ENCODE measurements at places on chromosomes 4 and X. TPM values are rescaled to one million over a fixed set of nuclear protein-coding genes. Genes with fewer than 3 reads are reported as not detected.

GRCh38 chr4:153476829-153477574 lies 10.8 kb downstream of the TMEM131L start:
- no peak for DNase-seq

DNA sequence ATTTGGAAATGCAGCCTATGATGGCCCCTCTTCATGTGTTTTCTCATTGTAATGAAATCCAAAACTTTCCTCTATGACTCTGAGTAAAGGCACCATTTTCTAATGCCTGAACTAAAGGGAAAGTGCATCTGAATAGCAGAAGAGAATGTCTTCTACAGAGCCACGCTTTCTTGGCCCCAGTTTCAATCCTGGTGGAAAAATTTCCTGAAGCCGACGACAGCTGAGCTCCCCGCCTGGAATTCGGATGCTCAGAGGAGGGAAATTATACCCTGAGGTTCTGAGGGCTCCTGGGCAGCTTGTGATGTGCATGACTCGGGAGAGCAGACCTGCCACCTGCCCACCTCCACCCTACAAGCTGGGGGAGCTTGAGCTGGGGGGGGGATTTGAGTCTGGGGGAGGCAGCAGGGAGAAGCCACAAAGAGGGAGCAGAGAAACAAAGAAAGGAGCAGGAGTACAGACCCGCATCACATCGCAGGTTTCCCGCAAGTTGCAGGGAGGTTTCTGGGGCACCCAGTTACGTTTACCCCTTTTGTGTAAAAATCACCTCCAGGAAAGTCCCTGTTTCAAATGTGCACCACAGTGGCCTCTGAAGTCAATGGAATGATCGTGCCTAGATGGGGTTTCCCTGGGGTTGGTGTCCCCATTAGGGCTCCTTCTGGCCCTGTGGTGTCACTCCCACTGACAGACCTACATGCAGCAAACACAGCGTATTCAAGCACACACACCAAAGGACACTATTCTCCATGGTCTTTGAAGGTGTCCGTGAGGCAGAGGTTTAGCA lies 145.6 kb upstream of the RBPJ start:
- DNase-seq: peak; percentile 30

DNA sequence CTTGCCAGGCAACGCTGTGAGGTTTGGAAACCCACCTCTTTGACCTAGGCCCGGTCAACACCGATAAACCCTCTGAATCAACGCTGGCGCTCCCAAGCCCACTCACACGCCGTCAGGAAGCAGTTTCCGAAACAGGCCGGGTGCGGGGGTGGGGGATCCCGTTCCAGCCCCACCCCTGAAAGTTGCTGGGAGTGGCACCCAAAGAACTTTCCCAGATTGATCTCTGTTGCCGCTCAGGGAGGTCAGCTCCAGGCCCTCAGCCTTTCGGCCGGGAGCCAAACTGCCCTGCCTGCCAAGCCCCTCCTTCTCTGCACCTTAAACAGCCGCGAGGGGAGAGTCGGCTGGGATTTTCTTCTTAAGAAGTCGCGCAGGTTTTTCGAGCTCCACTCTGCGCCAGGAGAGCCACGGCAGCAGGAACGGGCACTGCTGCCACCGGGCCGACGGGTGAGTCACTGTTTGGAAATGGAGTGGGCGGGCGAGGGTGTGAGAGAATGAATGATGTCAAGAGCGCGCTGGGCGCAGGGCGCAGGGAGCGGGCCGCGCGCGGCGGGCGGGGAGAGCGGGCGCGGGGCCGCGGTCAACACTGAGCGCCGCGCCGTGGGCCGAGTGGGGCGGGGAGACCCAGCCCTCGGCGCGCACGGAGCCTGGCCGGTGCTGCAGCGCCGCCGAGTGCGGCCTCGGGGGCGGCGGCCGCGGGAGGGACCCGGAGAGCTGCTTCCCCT lies at the start of gene SGMS2:
Gene SGMS2, plus strand, starts transcription at position 583 of the 722 bp plus-strand sequence. CDS start 70,622 bp downstream, outside the sequence.
- DNase-seq: no peak

GRCh38 chr4:121822796-121823504 lies 733 bp downstream of the CCNA2 start:
- peak; percentile 18 for DNase-seq

DNA sequence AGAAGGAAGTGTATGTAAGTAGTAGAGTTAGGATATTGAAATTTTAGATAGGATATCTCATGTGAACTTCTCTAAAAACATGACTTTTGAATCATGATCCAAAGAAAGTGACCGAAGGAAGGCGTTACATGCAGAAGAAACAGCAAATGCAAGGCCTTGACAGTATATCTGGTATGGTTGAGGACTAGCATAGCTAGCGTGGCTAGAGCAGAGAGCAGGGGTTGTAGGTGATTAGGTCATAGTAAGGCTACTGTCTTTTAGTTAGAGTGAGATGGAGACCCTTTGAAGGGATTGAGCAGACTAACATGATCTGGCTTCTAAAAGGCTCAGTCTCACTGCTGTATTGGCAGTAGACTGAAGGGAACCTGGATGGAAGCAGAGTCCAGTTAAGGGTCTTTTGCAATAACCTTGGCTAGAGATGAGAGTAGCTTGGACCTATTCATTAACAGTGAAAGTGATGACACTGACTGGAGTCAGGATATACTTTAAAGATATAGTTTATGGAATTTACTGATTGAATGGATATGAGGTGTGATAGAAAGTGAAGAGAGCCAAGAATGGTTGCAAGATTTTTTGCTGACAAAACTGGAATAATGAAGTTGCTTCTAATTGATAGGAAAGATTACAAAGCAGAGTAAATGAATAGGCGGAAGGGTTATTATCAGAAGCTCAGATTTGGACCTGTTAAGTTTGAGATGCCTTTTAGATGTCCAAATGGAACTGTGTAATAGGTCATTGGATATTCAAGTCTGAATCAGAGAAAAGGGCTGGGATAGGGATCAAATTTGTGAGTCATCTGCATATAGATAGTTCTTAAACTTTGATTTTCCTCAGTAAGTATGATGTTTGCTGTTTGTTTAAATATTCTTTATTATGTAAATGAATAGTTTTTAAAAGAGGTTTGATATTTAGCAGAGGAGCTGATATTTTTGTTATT lies 59.8 kb downstream of the MRPL1 start:
- DNase-seq: no peak

The ARR3 gene
- not detected for total RNA-seq

The EDA gene
- total RNA-seq: 13.6 TPM

GRCh38 chr4:35695421-35695820 lies 548.9 kb downstream of the ARAP2 start:
- DNase-seq: no peak

- no peak for DNase-seq
Measured at GRCh38 chrX:148929686-148930085, 429.3 kb downstream of the AFF2 start.

The PSAPL1 gene
- total RNA-seq: not detected

DNA sequence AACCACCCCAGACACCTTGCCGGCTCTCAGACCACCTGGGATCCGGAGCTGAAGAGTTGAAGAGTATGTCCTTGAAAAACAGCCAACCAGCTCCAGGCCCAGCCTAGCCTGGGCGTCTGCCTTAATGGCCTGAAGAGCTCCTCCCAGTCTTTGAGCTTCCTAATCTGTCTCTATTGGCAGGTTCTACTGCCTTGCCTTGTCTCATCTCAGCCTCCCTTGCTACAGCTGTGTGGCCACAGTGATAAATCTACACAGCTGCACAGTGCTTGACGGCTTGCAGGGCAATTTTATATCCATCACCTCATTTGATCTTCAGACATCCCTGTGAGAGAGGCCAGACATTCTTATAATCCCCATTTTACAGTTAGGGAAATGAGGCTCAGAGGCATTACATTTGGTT lies 19.9 kb downstream of the AWAT2 start:
- no peak for DNase-seq

GRCh38 chr4:74930162-74930561 lies 2.8 kb upstream of the PARM1 start:
- no peak for DNase-seq

DNA sequence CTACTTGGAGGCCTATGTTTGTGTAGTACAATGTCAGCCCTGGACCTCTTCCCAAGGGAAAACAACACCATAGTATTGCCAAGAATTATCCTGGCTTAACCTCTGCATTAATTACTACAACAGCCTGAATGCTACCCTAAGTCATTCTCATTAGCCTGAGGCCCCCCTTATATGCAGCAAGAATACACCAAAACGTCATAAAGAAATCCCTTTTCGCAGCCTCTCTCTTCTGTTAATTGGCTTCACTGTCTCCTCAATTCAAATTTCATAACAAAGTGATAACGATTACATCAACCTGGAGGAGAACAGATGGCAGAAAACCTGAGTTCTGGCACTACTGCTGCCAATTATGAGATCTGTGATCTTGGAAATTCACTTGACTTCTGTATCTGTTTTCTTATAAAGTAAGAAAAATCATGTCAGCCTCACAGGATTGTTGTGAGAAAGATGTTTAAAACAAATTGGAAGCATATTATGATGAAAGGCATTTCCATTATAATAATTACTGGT lies 1663.1 kb downstream of the STIM2 start:
- DNase-seq: no peak

DNA sequence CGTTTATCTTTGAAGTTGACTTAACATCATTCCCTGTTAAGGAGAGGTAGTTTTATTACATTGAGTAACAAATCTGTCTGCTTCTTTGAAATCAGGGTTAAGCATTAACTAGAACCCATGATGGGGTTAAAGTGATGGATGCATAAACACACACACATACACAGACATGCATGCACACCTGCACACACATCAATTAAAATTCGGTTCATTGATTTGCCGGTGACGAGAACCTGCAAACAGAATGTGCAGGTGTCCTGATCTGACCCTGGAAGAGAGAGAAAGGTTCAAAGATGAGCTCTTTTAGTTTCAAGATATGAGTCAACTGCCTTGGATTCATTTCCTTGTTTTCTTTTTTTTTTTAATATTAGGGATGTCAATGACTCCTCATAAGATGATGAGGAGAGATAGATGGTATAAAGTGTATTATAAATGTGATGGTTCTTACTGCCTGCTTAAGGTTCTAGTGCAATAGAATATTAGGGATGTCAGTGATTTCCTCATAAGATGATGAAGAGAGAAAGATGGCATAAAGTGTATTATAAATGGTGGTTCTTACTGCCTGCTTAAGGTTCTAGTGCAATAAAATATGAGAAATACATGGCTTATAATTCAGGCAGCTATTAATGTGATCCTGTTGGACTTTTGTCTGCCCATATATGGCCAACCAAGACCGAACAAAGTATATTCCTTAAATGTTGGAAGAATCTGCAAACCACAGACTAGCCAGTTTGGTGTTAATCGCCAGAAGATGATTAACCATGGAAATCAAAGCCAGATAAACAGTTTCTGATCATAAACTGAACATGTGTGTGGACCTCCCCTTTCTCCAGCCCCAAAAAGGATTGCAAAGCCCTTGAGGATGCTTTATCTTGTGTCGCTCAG lies 14.1 kb upstream of the CD99 start:
- no peak for DNase-seq

Measured in T-helper 17 cell (primary cell).